ENCODE measurements at places on chromosomes 7 and 10.
A peak's percentile ranks its signal among the peaks of the same experiment; 100 is the strongest.

GRCh38 chr7:71835056-71835455 lies 577.1 kb downstream of the CALN1 start:
- DNase-seq, result no peak

- no peak for DNase-seq
These were observed 77.4 kb downstream of the EPC1 start for GRCh38 chr10:32269343-32270100.

DNA sequence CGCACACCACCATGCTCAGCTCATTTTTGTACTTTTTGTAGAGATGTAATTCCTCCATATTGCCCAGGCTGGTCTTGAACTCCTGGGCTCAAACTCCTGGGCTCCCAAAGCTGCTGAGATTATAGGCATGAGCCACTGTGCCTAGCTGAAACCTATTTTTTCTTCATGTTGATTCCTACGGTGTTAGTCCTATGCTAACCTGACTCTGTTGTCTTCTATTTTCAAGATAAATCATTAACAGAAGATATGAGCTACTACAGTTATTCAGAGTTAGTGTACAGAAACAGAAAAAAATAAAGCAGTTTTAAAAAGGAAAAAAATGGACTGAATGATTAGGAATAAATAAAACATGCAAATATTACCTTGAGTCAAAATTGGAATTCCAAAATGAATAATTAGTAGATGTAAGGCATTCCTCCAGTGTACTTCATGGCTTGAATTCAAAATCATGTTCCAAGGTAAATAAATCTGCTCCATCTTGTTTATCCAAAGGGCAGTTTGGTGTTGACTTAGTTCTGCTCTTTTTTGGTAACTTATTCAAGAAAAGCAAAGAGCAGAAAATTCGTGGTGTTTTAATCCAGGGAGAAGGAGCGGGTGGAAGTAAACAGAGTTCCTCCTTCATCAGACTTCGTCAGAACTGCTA lies 185.8 kb downstream of the CACNB2 start:
- no peak for DNase-seq

- no peak for DNase-seq
These were observed 135.3 kb upstream of the CCDC6 start for GRCh38 chr10:60041489-60042133.

DNA sequence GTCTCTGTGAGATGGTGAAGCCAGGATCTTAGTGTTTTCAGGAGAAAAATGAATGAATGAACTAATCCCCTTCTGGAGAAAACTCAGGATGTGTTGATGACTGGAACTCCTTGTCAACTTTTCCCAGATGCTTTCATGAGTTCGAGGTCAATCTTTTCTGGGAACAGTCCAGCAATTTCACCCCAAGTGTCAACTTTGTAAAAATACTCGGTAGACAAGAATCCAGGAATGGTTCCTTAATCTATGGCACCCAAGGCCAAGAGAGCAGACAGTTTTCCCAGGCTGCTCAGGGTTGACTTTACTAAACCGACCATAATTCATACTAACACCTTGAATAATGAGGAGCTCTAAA lies 31.1 kb upstream of the LYZL1 start:
- DNase-seq, result no peak

DNA sequence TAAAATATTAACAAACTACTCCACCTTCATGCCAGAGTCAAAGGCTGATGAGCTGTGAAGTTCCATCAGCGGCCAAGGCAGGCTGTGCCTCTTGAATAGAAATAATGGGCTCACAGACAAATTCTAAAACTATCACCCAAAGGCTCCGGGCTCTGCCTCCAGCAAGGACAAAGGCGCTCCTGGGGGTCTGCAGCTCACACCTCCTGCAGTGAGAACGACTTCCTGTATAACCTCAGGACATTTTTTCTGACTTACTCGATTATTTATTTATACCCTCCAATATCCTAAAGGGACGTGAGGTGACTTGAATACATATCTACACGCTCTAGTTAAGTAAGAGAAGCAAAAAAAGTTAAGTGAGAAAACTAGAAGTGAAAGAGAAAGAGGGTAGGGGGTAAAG lies 500.7 kb downstream of the CCSER2 start:
- DNase-seq, result no peak

DNA sequence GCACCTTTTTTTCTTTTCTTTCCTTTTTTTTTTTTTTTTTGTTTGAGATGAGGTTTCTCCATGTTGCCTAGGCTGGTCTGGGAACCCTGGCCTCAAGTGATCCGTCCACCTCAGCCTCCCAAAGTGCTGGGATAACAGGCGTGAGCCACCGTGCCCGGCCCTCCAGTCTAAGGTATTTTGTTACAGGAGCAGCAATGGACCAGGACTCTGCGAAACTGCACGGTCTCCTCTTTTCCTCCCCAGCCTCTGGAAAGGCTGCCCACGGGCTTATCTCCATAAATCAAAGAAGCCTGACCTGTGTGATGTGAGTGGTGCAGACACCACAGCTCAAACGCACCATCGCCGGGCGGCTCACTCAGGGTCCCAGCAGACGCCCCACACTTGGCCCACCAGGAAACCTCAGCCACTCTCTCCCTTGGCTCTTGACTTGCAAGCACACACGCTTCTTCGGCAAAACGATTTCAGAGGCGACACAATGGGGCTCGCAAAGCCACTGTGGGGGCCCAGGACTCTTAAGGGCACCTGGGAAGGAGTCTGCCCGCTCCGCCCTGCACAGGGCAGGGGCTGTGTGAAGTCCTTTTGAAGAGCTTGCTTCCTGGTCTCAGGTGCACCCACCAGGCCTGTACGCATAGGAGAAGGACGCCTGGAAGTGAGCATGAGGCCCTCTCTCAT lies 20.6 kb downstream of the WDR86 start:
- no peak for DNase-seq

DNA sequence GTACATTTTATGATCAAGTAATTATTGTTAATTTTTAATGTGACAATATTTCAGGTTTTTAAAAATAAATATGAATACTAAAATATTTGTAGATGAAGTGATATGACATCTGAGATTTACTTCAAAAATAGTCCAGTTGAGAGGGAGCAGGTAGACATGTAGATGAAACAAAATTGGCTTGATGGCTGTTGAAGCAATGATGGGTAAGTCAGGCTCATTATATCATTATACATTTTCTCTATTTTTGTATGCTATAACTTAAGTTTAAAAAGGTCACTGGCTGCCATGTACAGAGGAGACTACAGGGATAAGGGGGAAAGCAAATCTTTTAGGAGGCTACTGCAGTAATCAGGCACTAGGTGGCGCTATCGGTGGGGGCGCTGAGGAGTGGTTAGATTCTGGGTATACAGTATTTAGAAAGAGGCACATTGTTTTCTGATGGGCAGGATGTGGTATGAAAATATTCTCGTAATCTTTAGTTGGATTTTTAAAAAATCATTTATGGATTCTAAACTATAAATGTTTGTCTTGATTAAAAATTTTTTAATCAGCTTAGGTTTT lies 189.8 kb upstream of the IMMP2L start:
- DNase-seq, result no peak

GRCh38 chr10:110226543-110226925 lies 19.1 kb downstream of the MXI1 start:
- DNase-seq, result peak; percentile 67

- no peak for DNase-seq
These were observed at the start of gene PRKAR1B for GRCh38 chr7:727104-727805. PRKAR1B (minus strand) TSS chr7:727281; CDS start chr7:711505, 15,776 bp downstream.

DNA sequence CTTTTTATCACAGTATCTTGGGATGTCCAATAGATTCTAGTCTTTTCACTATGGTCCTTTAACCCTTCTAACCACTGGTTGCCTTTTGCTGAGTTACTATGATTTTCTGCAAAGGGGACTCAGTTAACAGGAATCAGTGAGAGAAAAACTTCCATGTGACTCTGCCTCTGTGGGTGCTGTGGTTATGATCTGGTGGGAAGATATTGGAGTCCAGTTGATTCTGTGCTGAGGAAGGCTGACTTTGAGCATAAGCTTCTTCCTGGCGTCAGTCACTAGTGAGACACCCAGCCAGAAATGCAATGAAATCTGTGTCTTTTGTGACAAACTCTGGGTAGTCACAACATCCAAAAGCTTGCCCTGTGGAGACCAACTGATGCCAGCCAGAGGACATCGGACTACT lies 648.0 kb downstream of the SUGCT start:
- no peak for DNase-seq

- no peak for DNase-seq
These were observed 1.0 kb downstream of the SYPL1 start for GRCh38 chr7:106110885-106111654.

DNA sequence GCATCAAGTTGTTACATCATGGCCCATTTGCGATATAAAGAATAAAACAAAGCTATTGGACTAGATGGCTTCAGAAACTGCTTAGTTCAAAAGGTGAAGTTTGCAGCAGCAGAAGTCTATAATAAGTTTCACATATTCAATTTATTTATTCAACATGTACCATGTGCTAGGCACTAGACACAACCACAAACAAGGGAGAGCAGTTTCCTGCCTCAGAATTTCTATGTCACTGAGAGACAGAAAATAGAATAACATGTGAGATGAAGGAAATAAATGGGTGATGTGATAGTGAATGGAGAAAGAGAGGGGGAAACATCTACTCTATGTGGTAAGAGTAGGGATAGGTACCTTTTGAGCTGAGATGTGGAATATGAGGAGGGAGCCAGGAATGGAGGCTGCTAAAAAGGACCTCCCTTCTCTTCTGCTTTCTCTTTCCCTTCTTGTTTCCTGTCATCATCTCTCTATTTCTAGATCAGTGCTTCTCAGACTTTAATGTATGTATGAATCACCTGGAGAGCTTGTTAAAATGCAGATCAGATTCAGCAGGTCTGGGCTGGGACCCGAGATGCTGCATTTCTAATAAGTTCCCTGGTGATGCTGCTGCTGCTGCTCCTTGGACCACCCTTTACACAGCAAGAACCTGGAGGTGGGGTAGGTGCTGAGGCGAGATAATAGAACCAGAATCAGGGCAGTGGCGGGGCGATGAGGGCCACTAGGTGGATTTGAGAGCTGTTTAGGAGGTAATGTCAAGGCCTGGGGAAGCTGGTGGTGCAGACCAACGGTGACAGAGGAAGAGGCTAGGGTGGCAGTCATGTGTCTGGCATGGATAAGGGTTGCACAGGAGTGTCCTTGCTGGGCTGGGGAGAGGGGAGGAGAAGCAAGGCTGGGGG lies 13.7 kb upstream of the INMT start:
- no peak for DNase-seq

DNA sequence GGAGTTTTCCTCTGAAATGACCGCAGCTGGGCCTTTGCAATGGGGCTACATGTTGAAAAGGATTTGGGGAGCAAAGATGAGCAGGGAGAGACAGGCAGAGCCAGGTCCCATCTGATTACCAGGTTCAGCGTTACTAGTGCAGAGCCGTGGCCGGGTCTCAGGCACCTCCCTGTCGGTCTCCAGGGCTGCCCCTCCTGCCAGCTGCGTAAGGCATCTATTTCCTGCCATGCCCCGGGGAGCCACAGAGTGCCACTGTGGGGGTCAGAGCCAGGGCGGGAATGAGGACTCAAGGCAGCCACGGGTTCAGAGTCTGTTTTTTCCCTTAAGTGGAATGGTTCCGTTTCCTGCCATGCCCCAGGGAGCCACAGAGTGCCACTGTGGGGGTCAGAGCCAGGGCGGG lies 382.6 kb upstream of the SHH start:
- DNase-seq, result no peak

DNA sequence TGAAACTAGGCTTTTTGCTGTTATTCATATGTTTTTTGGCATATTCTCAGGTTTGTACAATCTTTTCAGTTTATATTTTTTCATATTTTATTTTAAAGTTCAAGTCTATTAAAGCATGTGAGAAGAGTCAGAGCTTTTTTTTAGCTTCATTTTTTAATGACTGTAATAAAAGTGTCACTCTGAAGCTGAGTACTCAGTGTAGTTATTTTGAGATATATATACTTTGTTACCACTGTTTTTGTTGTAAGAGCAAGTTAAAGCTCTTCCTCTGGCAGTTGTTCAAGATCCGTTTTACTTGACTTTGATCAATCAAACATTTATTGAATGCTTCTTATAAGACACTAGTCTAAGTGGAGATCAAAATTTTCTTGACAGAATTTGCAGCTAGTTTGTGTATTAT lies 37.5 kb downstream of the CASD1 start:
- DNase-seq, result no peak

DNA sequence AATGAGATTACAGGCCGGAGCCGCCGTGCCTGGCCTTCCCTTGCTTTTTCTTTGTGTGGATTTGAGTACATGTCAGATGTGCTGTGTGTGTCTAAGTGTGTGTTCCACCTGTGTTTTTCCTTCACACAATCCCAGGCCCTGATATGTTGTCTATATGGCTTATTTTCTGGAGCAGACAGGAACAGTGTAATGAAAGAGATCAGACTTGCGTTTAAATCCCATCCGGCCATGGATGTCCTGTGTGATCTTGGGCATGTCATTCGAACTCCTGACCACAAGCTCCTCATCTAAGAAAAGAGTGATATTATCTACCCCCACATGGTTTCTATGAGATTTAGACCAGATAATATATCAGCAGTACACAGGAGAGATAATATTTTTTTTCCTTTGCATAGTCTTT lies 37.2 kb downstream of the APBB1IP start:
- no peak for DNase-seq

DNA sequence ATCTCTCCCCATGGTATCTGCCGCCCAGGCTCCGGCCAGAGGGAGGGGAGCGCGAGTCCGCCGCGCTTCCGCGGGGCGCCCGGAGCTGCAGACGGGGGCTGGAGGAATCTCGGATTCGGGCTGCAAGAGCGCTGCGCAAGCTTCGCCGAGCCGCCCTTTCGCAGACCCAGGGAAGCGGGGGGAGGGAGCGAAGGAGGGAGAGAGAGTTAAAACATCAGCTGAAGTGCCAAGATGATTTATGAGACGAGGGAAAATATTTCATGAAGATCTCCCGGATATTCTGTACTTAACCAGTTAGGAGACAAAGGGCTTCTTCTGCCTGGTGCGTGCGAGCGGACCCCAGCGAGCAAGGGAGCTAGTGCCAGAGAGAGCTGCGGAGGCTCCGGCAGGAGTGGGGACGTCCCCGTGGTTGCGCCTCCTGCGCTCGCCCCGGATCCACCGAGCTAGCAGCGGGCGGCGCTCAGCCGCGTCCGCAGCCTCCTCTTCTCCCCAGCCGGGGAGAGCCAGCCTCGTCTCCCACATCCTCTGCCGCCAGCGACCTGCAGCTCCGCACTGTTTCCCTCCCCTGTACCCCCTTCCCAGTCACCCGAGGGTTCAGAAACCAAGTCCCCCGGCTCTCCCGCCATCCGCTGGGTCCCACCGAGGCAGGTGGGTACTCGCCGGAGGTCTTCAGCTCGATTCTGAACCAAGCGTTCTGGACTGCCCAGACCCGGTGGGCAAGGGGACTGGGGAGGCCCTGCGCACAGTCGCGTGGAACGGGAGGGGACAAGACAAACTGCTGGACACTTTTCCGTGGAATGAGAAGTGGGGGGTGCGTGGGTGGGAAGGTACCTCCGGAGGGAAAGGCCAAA lies 1.0 kb upstream of the PAX2 start:
- no peak for DNase-seq

- no peak for DNase-seq
These were observed 221.0 kb downstream of the DYNC1I1 start for GRCh38 chr7:95993380-95993779.

Measured in T1000 (cell line).